ENCODE measurements at places on chromosomes 11 and 22. TPM values are rescaled to one million over a fixed set of nuclear protein-coding genes. Genes with fewer than 3 reads are reported as not detected.

- H3K36me3 ChIP-seq, result peaks cover 7% of the 10 kb centered on the region
- H3K4me1 ChIP-seq, result peaks cover 27% of the 10 kb centered on the region
- no peak overlapping the region for H3K27ac ChIP-seq
- no peaks in the 10 kb centered on the region for H3K27me3 ChIP-seq
Observed at GRCh38 chr22:23789638-23790037, 2.9 kb downstream of the SMARCB1 start.

DNA sequence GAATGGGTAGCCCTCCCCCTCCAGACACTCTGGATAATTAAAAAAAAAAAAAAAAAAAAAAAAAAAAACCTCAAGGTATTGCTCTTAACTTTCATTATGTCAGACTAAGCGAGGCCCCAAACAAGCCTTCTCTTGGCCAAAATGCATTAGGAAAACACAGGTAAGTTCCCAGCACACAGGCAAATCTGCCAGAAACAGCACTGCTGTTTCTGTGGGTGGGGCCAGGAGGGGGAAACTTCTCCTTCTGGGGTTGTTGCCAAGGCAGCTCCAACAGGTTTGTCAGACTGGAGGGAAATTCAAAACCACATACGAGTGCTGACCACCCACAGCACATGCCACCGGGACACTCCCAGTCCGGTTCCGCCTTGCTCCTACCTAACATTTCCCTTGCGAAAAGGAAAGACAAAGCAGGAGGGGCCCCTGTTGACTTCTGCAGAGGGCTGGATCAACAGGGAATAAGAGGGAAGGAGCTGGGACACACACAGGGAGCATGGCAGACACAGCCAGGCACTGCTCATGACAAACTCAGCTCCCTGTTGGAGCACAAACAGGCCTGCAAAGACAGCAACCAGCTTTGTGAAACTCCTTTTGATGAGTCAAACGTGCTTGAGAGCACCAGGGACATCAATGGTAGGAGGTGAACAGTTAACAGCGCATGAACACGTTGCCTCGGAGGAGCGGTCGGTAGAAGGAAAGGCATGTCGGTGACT lies 55.0 kb downstream of the MYH9 start:
- peak overlapping the region; percentile 93 for H3K27ac ChIP-seq
- no peaks in the 10 kb centered on the region for H3K27me3 ChIP-seq
- H3K4me3 ChIP-seq, result no peak overlapping the region
- DNase-seq, result peak; percentile 45

DNA sequence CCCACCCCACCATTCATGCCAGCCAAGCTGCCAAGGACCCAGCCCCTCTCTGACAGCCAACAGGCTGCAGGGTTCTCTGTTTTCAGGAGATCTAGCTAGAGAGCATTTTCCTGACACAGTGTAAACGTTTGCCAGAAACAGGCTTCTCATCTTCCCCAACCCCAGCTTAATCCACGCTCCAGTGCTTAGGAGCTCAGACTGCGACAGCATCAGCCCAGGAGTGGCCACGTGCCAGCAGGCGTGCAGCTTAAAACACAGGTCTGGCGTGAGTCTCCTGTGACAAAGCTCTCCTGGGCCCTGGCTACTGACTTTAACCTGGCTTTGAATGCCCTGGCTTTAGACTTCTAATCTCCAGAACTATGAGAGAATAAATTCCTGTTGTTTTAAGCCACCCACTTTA lies 66.6 kb downstream of the GALNT18 start:
- no peak overlapping the region for H3K27ac ChIP-seq
- DNase-seq, result no peak
- H3K4me3 ChIP-seq, result no peak overlapping the region
- H3K36me3 ChIP-seq, result no peaks in the 10 kb centered on the region
- no peaks in the 10 kb centered on the region for H3K4me1 ChIP-seq

CHRDL2 gene
- not detected for total RNA-seq

DNA sequence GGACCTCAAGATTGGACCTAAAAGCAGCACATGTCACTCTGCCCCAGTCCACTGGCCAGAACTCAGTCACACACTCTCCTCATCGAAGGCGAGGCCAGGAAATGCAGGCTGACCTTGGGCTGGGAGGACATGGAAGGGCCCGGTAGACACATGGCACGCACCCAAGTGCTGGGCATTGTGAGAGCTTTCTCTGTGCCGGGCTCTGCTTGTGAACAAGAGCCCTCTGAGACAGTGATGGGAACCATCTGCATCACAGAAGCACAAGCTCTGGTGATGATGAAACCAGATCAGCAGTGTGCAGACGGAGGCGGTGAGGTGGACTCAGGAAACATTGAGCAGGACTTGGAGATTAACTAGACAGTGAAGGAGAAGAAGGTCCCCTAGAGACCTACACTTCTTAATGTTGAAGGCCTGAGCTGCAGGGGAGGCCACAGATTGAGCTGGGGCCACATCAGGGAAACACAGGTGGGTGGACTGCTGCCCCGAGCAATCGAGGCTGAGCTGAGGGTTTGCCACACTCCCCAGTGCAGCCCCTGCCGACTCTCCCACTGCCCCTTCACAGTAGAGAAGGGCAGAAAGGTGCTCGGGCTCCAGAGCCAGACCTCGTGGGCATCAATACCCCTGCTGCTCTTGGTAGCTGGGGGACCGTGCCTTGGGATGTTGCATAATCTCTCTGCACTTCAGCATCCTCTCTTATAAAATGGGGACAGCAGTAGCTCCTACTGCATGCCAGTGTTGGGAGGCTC lies 1460.5 kb downstream of the TBC1D22A start:
- no peaks in the 10 kb centered on the region for H3K36me3 ChIP-seq
- H3K27me3 ChIP-seq, result no peaks in the 10 kb centered on the region
- no peaks in the 10 kb centered on the region for H3K4me1 ChIP-seq
- no peak overlapping the region for H3K27ac ChIP-seq
- no peak for DNase-seq

DNA sequence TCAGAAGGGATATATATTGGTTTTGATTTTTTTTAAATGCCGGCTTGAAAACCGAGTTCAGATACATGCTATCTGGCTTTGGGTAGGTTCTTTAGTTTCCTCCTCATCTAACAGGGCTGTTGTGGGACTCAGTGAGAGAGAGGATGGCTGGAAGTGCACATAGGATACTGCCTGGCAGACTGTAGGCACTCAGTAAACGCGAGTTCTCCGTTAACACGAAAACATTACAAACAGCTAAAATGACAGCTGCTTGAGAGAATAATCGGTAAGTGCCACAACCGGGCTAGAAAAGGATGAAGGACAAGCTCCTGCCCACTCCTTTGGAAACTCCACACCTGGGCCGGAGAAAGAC lies 369 bp downstream of the XRRA1 start:
- peak overlapping the region; percentile 57 for H3K27ac ChIP-seq
- peaks cover 32% of the 10 kb centered on the region for H3K4me1 ChIP-seq
- no peaks in the 10 kb centered on the region for H3K27me3 ChIP-seq
- peak overlapping the region; percentile 97 for H3K4me3 ChIP-seq
- DNase-seq, result peak; percentile 54

OR5P2 gene
- total RNA-seq, result not detected

SERPINH1 gene
- 1,790 TPM for total RNA-seq

All from GM23248 (cell line).